RCC 7860 (cell line): ENCODE measurements at places on chromosomes 6 and 20.

- no peak for DNase-seq
Measured at GRCh38 chr6:92589996-92590395, 829.4 kb downstream of the EPHA7 start.

DNA sequence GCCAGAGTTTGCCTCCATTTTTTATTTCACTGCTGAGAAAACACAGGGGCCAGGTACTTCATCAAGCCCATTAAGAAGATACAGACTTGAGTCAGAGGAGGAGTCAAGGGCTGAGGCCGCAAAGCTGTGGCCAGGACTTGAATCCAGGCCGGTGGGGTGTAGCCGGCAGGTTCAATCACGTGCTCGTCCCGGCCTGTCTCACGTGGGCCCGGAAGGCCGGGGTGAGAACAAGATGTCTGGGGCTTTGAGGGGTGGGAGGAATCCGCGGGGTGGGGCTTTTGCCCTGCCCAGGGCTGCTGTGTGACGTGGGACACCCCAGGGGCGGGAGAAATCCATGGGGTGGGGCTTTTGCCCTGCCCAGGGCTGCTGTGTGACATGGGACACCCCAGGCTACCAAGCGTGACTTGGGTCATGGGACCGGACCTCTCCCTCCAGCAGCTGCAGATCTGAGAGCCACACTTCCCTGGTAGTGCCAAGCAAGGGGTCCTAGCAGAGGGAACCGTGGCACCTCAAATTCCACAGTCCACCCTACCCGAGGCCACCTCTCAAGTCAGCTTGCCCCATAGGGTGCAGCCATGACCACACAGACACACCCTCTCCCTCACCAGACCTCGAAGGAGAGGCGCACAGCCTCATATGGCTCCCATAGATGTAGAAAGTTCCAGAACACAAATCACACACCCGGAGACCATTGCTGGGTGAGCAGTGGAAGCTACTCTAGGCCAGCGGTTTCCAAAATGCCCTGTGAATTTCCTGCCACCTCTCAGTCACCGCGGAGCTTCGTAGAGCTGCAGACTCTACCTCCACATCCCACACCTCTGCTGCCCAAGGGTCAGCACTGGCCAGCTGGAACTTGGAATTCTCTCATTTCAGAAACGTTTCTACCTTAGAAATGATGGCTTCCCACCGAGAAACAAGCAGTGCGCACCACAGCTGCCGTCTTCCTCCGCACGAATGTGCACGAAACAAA is 156.1 kb downstream of the DLL1 start:
- DNase-seq, result no peak

DNA sequence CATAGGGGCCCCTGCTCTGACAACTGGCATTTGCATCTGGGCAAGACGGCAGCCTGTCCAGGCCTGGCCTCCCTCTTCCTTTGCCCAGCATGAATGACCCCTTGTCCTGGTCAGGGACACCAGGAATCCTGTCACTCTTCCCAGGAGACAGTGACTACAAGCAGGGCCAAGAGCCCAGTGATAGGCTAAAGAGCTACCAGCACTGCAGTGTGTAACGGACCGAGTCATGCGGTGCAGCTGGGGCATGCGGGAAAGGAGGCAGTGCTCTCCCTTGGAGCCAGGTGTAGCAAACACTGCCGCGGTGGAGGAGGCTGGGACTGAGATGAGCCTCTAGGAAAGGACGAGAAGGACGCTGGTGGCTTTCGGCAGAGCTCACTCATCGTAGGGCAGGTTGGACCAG is 38.7 kb upstream of the DSP start:
- no peak for DNase-seq

GRCh38 chr6:167709196-167709595 is 117.5 kb upstream of the AFDN start:
- no peak for DNase-seq
